ENCODE measurements at places on chromosomes 6 and 20.

- no peak for ATAC-seq
These were observed 76.3 kb downstream of the CDK19 start for GRCh38 chr6:110738899-110739365.

GRCh38 chr6:39209911-39210310 lies 19.4 kb downstream of the KCNK5 start:
- no peak for ATAC-seq

DNA sequence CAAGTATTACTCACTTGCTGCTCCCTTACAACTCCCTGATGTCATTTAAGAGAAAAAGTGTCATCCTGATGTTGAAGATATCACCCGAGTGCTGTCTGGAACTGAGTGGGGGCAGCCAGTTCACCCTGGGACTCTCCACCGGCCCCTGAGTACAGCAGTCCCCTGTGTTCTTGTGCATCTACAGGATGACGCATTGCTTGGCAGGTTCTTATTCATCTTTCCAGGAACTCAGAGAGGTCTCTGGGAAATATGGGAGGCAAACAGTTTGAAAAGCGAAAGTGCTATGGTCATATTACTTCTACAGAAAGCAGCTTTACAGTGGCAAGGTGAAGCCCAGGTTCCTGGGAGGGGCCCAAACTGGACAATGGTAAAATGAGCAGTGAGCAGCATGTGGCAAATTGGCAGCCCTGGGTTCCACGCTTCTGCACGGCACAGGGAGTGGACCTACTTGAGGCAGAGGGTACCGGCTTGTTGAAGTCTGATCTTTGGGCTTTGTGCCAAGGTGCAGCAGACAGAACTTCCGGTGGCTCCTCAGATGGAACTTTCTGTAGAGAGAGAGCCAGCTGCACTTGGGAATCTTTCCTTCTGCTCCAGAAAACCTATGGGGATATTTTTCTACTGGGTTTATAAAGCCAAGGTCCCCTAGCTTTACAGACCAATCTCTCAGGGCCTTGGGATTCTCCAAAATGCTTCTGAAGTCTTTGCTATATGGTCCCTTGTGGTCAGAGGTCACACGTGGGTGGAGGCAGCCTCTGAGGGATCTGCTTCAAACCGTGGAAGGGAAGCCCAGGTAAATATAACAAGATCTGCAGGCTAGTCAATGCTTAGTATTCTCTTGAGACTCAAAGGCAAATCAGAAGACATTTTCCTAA lies 128.3 kb downstream of the MAP3K7 start:
- ATAC-seq, result peak; percentile 42

DNA sequence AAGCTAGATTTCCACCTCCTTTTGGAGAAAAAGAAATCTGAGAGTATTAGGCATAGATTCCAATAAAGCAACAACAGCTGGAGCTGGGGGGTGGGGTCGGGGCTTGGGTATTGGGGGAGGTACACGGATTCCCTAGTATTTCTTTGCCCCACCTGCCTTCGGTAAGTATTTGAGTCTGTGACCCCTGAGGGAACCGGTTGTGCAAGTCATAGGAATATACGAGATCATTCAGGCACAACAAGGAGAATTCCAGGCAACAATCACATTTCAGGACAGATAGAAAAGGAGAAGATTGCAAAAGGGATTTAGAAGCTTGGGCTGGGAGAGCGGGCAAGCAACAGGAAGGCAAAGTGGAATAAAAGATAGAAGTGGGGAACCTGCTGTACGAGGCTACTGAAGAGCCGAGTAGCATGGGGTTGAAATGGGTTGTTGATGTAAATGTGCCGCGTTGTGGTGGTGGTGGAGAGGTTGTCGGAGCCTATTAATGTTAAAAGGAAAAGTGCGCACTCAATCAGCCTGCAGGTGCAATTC lies 148.9 kb downstream of the BCAS1 start:
- no peak for ATAC-seq

DNA sequence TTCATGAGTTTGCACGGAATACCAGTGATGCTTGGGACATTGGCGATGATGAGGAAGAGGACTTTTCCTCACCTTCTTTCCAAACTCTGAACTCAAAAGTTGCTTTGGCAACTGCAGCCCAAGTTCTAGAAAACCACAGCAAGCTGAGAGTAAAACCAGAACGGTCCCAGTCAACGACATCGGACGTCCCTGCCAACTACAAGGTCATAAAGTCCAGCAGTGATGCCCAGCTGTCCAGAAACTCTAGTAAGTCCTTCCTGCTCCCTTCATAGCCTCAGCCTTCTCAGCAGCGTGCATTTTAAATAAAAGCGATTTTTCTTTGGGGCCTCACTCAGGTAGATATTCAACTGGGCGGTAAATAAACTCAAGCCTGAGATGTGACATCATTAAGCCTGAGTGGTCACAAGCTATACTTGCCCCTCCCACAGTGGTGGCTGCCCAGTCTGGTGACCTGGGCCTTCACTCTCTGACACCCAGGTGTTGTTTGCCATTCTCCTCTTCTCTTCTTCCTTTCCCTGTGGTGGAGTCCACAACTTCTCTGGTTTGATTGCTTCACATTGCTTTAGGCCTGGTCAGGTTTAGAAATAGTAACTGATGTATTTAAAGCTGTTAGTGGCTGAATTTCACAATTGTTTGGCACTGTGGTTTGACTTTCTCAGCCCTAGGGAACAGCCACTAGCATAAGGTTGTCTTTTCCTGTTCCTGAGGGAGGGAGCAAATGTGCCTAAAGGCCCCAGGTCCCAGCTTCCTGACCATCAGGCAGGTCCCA lies 21.6 kb upstream of the TMEM217 start:
- ATAC-seq, result peak; percentile 70

Measured in motor neuron (in vitro differentiated cells).